ENCODE measurements at places on chromosomes 5 and 9.

DNA sequence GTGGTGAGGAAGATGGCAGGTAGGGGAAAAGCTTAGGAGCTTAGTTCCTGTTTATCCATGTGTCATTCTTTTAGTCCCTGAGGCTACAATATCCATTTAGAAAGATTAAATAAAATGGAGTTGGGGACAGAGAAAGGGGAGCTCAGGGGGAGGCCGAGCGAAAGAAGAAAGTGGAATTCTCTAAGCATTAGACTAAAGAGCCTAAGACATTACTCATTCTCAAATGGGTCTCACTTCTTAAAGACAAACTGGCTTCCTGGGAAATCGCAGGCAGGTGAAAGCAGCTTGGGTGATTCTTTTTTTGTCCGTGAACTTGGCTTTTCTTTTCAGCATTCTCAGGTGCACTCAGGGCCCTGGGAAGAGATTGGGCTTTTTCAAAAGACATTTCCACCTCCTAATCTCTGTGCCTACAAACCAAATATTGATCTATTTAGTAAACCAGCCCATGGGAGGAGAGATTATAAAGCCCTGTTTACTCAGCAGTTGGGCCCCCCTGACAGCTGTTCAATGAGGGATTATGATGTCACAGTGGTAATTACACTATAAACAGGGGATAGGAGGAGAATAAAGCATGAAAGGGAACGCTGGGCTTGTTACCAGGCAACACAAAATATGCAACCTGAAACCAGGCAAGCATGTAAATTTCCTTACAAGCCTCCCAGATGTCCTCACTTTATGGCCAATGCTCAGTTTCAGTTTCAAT, 584.0 kb downstream of the ACTL7B start:
- DNase-seq: peak; percentile 77

- no peak for DNase-seq
These were observed 9.6 kb upstream of the NME5 start for GRCh38 chr5:138148811-138149210.

DNA sequence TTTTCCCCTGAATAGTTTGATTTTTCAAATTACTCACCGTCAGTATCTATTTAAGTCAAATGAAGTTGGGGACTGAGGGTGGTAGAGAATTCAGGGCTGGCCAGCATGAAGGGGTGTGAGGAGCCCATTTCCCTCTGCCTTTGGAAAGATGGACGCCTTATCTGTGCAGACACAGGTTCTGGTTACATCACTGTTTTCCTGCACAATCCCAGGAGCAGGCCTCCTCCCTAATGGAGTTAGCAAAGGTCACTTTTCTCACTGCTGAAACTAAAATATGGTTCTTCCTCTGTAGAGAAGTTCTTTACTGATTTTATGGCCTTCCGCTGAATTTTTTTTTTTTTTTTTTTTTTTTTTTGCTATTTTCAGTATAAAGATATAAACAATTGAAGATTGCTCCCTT, 69.1 kb downstream of the FOXD1 start:
- no peak for DNase-seq

GRCh38 chr9:133437753-133438531, 15.8 kb downstream of the ADAMTS13 start:
- DNase-seq: no peak

DNA sequence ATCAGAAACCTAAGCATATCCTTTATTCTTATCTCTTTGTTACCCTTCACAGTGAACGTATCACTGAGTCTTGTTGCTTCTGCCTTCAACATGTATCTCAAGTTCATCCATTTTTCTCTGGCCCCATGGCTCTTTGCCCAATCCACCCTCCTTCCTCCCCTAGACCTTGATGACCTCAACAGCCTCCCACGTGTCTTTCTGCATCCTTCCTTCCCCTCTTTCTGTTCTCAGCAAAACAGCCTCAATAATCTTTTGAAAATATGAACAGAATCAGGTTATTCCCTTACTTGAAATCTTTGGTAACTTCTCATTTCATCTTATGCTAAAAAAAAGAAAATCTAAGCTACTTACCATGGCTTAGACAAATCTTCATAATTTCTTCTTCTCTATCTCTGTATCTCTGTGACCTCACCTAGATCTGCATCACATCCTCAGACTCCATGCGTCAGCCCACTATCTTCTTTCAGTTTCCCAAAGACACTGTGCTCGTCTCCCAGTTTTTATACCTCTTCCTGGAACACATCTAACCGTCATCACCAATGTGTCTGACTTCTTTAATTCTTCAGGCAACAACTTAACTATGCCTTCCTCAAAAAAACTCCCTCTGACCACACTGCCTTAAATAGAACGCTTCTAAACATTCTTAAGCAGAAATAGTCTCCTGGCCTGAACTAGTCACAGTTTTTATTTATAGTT, 208.0 kb downstream of the PARP8 start:
- DNase-seq: no peak

Measured in AG08396 (cell line).